Progenitor cell of endocrine pancreas (in vitro differentiated cells): ENCODE measurements at places on chromosomes 12 and 14.

DNA sequence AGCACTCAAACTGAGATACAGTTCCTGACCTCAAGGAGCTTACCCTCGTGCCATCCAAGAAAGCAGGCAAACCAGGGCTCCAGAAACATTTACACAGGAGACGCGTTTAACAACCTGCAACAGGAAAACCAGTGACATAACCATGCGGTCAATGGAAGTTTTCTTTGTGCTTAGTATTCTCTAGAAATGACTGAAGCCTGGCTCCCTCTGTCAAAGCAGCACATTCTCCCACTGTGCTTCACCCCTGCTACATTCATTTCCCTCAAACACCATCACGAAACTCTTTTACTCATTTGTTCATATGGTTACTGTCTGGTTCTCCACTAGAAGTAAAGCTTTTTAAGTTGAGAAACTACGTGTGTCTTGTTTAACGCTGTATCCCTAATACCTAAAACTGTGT is 161.3 kb upstream of the CCND2 start:
- DNase-seq = no peak

DNA sequence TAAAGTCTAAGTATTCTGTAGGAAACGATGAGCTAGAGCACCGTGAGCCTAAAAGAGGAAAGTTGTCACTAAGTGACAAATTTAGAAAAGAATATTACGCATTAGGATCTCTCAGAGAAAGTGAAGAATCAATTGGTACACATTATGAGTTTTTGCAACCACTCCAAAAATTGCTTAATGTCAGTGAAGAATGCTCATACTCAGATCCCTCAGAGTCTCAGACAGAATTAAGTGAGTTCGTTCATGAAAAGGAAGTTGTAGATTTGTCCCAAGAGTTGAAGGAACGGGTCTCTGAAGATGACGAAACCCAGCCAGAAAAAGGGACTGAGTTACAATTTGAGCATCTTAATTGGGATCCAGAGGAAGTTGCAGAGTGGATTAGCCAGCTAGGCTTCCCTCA is 1.5 kb downstream of the SAMD15 start:
- no peak for DNase-seq

- no peak for DNase-seq
These were observed 118.6 kb upstream of the RTL1 start for GRCh38 chr14:101022121-101022520.

DNA sequence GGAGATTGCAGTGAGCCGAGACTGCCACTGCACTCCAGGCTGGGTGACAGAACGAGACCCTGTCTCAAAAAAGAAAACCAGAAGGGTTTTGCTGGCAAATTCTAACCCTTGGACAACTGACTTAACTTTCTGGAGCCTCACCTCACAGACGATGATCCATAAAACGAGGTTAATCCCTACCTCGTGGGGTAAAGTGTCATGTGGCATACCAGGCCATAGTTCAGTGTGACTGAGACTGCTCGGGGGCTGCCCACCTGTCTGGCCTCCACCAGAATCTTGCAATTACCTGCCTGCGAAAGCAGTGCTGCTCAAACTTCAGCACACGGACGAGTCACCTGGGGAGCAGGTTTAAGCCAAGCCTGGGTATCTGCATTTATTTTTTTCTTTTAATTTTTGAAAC is 26.8 kb downstream of the P2RX4 start:
- no peak for DNase-seq

DNA sequence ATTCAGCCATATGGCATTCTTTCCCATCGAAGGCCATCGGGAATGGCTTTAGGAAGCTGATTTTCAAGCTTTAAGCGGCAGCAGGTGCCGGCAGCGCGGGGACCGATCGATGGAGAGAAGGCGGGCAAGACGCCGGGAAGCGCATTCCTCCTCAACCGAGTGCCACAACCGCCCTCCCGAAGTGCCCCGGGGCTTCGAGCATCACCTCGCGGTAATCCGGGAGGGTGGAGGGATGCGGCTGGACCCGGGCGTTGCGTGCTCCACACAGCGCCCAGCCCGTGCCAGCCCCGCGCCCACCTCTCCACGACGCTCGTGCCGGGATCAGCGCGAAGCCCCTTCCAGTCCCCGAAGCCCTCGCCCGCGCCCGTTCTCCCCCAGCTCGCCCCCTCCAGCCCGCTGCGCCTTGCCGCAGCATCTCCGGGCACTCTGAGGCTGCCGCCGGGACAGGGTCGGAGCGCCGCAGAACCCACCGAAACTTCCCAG is 3.2 kb downstream of the USP44 start:
- peak; percentile 59 for DNase-seq

DNA sequence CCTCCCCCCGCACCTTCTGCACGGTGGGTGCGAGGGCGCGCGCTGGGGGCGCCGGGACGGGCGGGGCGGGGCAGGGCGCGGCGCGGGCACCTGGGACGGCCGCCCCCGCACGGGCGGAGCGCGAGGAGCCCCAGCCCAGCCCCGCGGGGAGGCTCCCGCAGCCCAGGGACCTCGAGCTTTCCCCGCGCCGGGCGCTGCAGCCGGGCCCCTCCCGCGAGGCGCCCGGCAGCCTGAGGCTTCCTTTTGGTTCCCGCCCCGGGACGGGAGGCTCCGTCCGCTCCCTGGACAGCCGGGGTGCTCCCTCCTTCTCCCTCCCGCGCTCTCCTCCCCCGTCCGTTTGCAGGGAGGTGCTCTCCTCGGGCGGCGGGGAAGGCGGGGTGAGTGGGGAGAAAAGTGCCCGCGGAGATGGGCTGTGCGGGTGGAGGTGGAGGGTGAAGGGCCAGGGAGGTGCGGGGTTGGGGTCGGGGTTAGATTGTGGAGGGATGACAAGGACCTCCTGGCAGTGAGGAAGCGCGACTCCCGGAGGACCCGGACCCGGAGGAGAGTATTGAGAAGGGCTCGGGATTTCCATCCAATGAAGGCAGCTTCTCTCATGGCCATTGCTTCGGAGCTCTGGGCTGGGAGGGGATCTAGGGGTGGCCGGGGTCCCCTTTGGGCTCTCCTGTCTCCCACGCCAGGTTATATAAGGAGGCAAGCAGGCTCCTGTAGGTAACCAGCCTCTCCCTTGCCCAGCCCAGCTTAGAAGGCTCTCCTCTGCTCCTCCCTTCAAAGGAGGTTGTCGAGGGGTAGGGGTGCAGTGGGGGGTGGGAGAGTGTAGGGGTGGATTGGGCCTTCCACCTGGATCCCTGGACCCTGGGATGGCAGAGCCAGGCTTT is 645 bp downstream of the JDP2 start:
- DNase-seq = no peak

GRCh38 chr14:52538623-52539022 is 13.7 kb downstream of the TXNDC16 start:
- no peak for DNase-seq

DNA sequence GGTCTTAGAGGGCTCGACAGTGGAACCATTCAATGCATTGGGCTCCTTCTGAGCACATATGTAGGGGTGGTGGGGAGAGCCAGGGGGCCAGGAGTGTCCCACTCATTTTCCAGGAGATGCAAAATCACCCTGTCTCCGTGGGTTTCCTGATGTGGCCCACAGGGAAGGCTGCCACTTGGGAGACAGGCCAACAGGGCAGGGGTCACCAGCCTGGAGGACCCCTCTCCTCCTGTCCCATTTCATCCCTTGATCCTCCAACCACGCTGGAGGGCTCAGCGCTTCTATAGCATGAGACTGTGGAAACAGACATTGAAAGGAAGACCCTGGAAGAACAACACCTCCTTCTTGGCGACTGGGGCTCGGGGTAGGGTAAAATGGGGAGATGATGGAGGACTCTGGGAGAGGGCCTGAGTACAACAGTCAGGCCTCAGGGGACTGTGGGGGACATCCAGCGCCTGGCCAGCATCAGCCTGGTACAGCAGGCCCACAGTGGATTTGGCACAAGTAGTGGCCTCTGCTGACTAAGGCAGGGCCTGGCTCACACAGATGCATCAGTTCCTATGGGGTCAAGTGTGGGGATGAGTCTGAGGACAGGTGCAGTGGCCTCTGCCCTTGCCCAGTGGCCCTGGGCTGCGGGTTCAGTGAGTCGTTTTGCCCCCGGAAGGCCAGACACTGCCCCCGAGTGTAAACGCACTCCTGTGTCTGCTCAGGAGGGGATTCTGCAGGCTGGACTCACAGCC is 68.0 kb downstream of the PRIMA1 start:
- no peak for DNase-seq

- DNase-seq = no peak
These were observed 978.4 kb downstream of the BCL11B start for GRCh38 chr14:98293576-98293975.

GRCh38 chr14:58787592-58787991 is 149.8 kb downstream of the DACT1 start:
- no peak for DNase-seq

DNA sequence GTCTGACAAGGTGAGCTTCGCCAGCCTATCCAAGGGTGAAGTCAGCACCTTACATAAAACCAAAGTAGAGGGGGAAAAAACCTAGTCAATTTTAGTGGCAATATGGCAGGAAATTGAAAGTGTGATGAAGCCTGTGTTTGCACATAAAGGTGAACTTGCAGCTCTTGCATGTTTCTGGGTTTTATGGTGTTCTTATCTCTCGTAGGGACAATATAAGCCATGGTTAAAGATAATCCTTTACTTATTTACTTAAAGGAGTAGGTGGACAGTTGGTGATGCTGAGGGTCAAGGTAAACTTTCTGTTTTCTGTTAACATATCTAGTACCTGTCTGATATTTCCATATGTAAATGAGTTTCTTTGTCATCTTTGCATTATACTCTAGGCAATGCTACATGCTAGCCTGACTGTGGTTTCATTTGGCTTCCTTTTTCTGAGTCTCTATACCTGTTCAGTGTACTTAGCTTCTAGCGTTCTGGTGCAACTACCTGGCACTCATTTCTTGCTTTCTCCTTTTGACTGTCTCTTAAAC is 32.8 kb downstream of the CCDC91 start:
- no peak for DNase-seq

DNA sequence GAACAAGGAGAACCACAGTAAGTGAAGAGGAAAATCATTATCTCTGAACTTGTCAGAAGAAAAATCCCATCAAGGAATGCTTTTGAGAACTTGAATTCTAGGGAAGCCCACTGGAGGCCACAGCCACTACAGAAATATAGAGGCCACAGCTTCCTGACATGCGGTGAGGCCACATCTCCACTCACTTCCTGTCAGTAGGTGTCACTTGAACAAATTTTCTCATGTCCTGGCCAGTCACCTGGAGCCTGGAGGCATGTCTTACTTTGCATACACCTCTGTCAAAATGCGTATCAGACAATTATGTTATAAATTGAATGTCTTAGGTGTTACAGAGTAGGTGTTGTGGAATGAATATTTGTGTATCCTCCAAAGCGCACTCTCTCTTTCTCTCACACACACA is 370.3 kb downstream of the DAD1 start:
- DNase-seq = no peak
